ENCODE measurements at places on chromosomes 7 and 10.

- no peak for DNase-seq
Observed at GRCh38 chr10:12481924-12482323, 132.6 kb downstream of the CAMK1D start.

DNA sequence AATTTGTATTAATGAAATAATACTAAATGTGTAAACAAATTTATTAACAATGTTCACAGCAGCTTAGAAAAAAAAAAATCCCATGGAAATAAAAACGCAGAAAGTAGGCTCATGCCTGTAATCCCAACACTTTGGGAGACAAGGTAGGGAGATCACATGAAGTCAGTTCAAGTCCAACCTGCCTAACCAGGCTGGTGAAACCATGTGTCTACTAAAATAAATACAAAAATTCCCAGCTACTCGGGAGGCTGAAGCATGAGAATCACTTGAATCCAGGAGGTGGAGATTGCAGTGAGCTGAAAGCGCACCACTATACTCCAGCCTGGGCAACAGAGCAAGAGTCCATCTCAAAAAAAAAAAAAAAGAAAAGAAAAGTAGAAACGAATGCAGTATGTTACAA is 36.2 kb downstream of the LARP4B start:
- DNase-seq, result no peak

DNA sequence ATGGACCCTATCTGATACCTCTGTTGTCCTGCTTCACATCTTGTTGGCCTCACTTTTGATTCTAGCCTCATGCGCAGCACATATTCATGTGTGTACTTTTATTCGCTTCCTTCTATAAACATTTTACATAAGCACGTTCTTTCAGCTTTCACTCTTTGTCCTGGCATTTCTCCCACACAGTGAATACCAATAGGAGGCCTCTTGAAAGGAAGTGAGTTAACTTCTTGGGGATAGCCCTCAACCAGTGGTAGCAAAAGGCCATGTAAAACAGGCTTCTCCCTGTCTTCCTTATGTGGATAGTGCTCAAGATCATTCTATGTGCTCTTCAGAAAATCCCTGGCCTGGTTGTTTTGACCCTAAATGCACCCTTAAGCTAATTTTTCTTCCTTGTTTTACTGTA is 633.9 kb upstream of the MBL2 start:
- DNase-seq, result no peak

GRCh38 chr10:78408671-78409472 is 375.2 kb downstream of the RPS24 start:
- DNase-seq, result no peak

DNA sequence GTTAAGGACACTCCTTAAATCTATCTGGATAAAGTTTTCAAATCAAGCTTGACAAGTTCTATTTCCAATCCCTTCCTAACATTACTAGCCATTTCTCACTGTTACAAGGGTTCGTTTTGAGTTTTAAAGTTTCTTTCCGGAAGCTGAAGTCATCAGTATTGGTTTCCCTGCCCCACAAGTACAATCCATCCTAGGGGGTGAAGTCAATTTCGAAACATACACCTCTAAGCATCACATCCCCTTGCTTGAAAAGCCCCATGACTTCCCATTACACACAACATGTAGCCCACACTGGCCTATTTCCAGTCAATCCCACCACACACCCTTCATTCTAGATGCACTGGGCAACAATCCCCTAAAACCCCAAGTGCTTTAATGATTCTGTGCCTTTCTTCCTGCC is 13.0 kb downstream of the DPY19L1 start:
- DNase-seq, result no peak

- DNase-seq, result no peak
Observed at GRCh38 chr7:127815631-127816145, 163.7 kb downstream of the SND1 start.

DNA sequence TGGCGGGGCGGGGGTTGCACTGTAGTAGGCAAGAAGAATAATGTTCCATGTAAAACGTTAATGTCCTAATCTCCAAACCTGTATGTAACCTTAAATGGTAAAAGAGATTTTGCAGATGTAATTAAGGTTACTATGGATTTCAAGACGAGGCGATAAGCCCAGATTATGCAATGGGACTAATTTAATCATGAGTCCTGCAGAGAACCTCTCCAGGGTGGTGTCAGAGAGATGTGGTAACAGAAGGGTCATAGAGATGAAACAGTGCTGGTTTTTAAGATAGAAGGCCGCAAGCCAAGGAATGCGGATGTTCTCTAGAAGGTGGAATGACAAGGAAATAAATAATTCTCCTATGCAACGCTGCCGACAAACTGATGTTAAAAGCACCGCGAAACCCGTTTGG is 57.1 kb downstream of the UBE3C start:
- no peak for DNase-seq

- DNase-seq, result no peak
Observed at GRCh38 chr10:88182601-88182930, 319.1 kb downstream of the PTEN start.

- no peak for DNase-seq
Observed at GRCh38 chr7:117564627-117565026, 84.8 kb downstream of the CFTR start.

- DNase-seq, result no peak
Observed at GRCh38 chr10:114396464-114396863, 7.8 kb downstream of the AFAP1L2 start.

DNA sequence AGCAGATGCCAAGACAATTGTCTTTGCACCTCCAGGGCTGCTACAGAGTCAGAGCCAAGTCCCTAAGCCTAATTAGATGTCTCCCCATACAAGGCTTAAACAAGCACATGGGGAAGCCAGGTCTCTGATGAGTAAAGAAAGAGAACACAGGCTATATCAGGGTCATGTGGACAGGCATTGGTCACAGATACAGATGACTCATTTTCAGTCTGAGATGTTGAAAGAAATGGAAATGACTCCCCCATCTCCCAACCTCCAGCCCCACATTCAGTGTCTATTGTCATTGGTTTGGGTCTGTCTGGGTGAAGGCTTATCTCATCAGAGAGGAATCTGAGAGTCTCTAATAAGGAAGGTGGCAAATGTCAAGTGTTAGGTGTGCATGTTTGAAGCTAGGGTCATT is 290.1 kb upstream of the KIAA1217 start:
- peak; percentile 32 for DNase-seq

- DNase-seq, result peak; percentile 64
Observed at GRCh38 chr10:23351926-23352519, 7.4 kb upstream of the C10orf67 start.

DNA sequence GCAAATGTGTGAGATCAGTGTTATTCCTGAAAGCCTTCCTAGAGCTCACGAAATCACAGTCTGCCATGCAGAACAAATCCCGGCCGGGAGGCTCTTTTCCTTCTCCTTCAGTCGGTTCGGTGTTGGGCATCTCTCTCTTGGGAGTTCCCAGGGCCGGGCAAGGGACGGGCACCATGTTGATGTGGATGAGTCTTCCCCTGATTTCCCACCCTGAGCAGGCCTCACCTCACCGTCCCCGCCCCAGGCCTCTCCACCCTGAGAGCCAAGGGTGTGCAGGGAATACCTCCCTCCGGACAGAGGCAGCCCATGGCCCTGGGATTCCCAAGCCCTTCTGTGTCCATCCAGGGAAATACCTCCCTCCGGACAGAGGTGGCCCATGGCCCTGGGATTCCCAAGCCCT is 28.0 kb upstream of the DIP2C start:
- no peak for DNase-seq

GRCh38 chr7:18671176-18671575 is 175.6 kb downstream of the HDAC9 start:
- no peak for DNase-seq

- DNase-seq, result peak; percentile 82
Observed at GRCh38 chr10:59536167-59537014, 173.3 kb downstream of the SLC16A9 start.

DNA sequence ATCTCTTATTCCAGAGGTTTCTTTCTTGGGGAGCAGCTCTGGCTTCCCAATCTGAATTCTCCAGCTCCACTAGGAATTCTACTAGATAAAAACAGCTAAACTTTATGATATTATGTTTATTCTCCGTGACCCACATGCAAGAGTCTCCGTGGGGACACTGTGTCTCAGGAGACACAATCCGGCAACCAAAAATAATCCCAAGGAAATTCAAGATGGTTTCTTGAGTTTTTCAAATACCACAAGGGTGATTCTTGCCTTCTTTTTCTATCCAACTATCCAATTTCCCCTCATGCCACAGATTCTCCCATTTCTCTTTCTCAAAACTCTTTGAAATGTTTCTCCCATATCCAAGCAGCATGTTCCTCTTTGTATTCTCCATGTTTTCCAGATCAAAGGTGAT is 103.1 kb downstream of the FAS start:
- no peak for DNase-seq

DNA sequence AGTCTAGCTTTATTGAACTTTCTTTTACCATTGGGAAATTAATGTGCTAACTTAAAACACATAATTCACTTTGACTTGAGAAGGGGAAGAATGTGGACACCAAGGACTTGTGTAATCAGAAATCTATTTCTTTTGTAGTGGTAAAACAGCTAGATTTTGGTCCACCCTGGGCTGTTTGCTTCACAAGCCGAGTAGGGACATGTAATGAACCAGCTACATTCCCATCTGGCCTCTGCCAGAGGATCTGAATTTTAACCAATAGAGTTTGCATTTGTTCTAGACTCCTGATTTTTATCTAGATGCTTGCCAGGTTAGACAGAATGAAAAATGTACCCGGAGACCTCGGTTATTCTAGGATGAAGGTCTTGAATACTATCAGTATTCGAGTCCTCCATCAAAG is 1.9 kb downstream of the CACNB2 start:
- no peak for DNase-seq

DNA sequence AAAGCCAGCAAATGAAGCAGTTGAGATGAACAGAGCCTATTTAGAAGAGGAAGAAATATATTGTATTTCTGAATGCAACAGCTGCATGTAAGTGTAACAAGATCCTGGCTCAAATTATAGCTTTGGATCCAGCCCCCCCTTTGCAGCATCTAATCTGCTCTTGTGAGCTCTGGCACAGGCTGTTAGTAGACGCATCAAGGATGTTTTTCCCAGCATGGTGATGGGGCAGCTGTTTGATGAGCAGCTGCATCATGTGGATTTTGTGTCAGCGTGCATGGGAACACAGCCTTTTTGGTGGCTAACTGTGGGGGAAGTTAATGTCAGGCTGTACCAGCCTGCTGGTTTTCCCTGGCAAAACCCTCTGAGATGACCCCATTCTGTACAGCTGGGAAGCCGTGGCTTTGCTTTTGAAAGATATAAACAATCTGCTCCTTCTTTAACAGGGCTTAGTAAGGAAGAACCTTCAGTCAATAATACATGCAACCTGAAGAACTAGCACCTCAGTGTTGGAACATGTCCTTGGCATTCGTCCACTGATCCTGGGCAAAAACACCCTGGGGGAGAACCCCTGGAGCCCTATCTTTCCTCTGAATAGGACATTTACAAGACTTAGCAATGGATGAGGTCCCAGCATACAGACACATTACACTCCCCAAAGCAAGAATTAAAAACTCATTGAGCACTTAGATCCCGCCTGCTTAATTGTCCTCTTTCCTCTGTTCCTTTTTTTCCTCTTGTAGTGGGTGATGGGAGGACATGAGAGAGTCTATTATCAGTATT is 70.6 kb downstream of the NPS start:
- no peak for DNase-seq

DNA sequence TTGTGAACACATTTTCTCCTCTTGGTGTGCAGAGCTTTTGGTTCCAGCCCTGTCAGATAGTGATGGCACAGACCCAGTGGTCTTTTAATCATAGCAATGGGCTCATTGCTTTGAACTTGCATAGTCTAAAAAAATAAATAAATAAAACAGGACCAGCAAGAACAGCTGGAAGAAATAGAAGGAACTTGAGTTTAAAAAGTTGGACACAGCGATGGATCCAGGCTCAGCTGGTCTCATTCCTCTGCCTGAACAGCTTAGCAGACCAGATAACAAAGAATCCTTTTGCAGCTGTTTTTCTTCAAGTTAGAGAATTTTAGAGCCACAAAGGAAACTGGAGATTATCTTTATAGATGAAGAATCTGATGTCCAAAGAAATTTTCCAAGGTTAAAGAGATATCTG is 1005.6 kb downstream of the LRMDA start:
- no peak for DNase-seq

DNA sequence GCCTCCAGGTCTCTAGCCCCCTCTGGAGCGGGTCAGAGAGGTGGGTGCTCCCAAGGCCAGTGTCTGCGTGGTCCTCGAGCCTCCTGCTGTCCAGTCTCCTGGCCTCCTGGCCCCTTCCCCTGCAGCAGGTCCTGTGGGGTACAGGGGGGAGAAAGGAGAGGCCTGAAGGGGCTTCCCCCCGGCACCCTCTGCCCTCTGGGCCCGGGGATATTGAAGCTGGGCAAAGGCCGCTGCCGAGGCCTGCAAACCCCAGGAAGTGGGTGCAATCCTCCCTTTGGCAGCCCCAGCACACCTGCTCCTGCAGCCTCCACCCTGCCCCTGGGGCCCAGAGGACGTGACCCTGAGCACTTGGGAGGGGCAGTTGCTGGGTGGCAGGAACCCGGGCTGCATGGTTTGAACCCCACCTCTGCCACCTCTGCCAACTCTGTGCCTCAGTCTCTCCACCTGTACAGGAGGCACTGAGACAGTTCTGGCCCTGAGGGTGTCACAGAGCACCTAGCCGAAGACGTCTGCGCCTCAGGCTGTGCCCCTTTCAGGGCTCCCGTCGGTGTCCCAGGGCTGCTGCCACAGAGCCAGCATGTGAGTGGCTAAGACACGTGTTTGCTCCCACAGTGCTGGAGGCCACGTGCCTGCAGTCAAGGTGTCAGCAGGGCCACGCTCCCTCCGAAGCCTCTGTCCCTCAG is 59.1 kb upstream of the INPP5A start:
- DNase-seq, result no peak

DNA sequence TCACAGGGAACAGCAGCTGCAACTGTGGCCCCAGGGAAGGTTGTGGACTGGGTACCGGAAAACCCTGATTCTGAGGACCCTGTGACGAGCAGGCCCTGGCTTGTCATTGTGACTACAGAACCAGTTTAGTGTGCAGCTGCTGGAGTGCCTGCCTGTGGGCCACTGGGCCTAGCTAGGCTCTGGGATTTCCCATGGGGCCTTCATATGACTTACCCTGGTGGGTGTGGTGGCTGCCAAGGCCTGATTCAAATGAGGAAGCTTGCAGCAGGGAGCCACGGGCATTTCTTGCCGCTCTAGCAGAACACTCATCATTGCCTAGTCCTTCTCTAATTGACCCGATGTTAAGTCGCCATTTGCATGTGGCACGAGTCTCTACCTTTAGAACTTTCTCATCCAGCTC is 14.7 kb upstream of the CAMK2G start:
- DNase-seq, result peak; percentile 74

GRCh38 chr7:106062521-106062931 is 49.6 kb downstream of the SYPL1 start:
- no peak for DNase-seq

- DNase-seq, result no peak
Observed at GRCh38 chr10:130003166-130003565, 39.1 kb upstream of the EBF3 start.

DNA sequence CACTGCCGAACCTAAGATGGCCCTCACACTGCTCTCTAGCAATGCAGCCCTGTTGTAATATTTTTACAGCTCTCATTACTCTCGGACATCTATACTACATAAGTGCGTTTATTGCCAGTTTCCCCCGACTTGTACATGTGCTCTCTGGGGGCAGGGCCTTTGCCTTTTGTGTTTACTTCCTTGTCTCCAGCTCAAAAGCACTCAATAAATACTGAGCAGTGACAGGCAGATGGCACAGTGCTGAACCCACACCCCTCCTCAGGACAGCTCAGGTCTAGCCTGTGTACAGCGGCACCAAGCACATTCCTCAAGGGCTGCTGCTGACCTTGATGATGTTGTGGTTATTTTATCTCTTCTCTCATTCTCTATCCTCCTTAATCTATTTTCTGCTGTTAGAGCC is 68.0 kb upstream of the ELMO1 start:
- no peak for DNase-seq
